ENCODE measurements at places on chromosomes 1 and 21.

GRCh38 chr1:58966103-58966916 is 182.5 kb upstream of the JUN start:
- DNase-seq, result no peak

DNA sequence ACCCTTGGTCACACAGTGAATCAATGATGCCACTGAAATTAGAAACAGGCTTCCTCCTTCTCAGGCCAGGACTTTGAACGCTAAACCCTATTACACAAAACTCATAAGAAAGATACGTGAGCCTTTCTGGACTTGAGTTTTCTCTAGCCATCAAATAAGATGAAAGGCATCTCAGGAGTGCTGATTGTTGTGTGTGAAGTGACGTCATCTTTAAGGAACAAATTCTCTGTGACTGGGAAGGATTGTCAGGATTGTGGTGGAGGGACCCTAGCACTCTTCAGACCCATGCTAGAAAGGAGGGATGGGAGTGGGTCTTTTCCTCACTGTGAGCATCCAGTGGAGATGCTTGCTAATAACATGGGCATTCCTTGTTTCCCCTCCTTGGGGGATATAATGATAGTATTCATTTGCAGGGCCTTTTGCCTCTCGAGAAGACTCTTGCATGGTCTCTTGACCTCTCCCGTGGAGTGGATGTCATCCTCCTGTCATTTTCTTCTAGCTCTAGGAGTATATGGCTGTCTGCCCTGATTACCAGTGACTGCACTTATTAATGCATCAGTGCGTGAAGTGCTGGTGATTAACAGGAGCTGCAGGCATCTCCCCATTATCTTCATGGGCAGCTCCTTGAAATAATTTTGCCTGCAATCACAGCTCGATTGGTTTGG is 39.9 kb downstream of the SPATA46 start:
- no peak for DNase-seq

DNA sequence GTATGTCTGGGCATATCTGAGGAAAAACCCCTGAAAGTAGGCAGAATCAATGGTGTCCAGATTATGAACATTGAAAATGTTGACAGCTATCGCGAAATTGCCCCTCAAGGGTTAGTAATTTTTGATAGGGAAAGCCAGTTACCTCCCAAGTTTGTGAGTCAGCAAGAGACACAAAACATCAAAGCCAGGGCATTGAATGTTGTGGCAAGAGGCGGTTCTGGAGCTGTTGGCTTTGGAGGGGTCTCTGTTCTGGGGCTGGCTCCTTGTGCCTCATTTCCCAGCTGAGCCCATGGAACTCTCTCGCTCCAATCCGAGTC is 10.6 kb upstream of the S100A11 start:
- DNase-seq, result no peak

GRCh38 chr1:29237852-29238619 is 1.7 kb downstream of the PTPRU start:
- peak; percentile 30 for DNase-seq

Measured in fibroblast of gingiva (primary cell).